ENCODE measurements at places on chromosomes 5 and 9. TPM values are rescaled to one million over a fixed set of nuclear protein-coding genes. Genes with fewer than 3 reads are reported as not detected.

The PGM5 gene
- not detected for total RNA-seq

The TYRP1 gene
- not detected for total RNA-seq

- no peak for DNase-seq
Measured at GRCh38 chr9:123615381-123615780, 259.4 kb downstream of the CRB2 start.

- DNase-seq = no peak
Measured at GRCh38 chr9:31733166-31733565, 651.3 kb upstream of the ACO1 start.

GRCh38 chr5:154087260-154087659 is 48.5 kb downstream of the MFAP3 start:
- DNase-seq = no peak

- no peak for DNase-seq
Measured at GRCh38 chr9:128421482-128421996, 882 bp downstream of the CERCAM start.

DNA sequence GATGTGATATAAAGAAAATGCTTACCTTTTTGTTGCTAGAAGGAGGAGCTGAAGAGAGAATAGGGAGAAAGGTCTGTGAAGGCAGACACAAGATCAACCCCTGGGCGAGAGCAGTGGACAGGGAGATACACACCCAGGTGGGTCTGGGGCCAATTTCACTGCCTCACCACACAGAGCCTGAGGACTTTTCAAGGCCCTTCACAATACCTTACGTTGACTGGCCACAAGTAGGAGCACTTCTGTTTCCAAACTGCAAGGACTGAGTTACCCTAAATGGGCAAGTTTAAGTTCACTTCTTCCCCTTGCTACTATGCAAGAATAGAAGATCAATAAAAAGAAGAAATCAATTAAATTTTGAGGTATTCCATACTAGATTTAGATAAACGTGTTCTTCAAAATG is 174.5 kb upstream of the SLC12A2 start:
- no peak for DNase-seq

- DNase-seq = no peak
Measured at GRCh38 chr9:32011049-32011448, 373.4 kb upstream of the ACO1 start.
